ENCODE measurements at places on chromosomes 2 and 18.

- DNase-seq, result no peak
Observed at GRCh38 chr2:152863826-152864225, 145.4 kb downstream of the ARL6IP6 start.

DNA sequence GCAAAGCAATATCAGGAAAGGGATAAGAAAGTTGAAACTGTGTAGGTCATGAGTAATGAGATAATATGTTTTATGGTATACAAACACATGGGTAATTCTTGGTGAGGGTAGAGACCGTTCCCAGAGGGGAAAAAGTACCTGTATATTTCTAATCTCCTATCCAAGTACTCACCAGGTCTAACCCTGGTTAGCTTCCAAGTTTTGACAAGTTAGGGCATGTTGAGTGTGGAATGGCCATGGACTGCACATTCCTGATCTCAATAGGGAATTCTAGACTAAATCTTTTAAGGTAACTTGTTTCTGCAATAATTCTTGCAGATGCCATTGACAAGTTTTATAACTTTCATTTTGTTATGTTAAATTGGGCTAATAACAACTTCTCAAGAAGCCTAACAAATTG is 216.6 kb downstream of the SPAG16 start:
- no peak for DNase-seq

GRCh38 chr2:170647741-170648436 is 67.2 kb upstream of the SP5 start:
- DNase-seq, result no peak

GRCh38 chr2:135984199-135985017 is 1.0 kb downstream of the DARS1 start:
- no peak for DNase-seq

Measured in stimulated activated CD8-positive, alpha-beta memory T cell treated with anti-CD3 and anti-CD28 coated beads, Interleukin-4, amount 100 ng/mL, for 48 hours (primary cell).